Caki2 (cell line): ENCODE measurements at places on chromosomes 2 and 18. TPM values are rescaled to one million over a fixed set of nuclear protein-coding genes. Genes with fewer than 3 reads are reported as not detected.

Gene DSC1
- not detected in 2 replicates for total RNA-seq

Gene GKN1
- total RNA-seq, result not detected in 2 replicates

Gene PIKFYVE
- total RNA-seq, result 7.4 and 10.1 TPM in 2 replicates

Gene CDH2
- 82.4 and 83.5 TPM in 2 replicates for total RNA-seq

Gene UBE2F
- total RNA-seq, result 36.6 and 80.4 TPM in 2 replicates

Gene SPP2
- not detected in 2 replicates for total RNA-seq

Gene NRBP1
- 146 and 150 TPM in 2 replicates for total RNA-seq

Gene BOLL
- not detected in 2 replicates for total RNA-seq

Gene FTCDNL1
- 13.7 and 26.6 TPM in 2 replicates for total RNA-seq

Gene ALPI
- not detected in 2 replicates for total RNA-seq

Gene HMSD
- not detected in 2 replicates for total RNA-seq

Gene DARS1
- total RNA-seq, result 148 and 157 TPM in 2 replicates

Gene INPP1
- total RNA-seq, result 8.3 and 19.5 TPM in 2 replicates

Gene CHRND
- total RNA-seq, result not detected in 2 replicates

Gene AGXT
- not detected in 2 replicates for total RNA-seq

GRCh38 chr2:236663287-236664101 lies 93.9 kb downstream of the ACKR3 start:
- DNase-seq, result no peak

- DNase-seq, result no peak
These were observed 130.4 kb downstream of the L3MBTL4 start for GRCh38 chr18:6284300-6284699.

DNA sequence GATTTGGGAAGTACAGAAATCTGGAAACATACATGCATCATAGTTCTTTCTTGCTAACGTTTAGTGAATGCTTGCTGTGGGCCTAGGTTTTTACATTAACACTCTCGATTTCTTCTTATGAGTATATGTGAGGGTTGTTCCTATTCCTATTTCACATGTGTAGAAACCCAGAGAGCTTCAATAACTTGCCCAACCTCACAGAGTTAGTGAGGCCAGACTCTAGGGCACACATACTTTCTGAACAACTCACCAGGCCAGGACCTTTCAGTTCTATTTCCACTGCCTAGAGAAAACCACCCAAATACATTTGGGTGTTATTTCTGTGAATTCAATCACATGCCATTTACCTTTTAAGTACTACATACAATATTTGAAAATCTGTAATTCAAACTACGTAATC lies 8.2 kb upstream of the KCTD1 start:
- DNase-seq, result no peak

DNA sequence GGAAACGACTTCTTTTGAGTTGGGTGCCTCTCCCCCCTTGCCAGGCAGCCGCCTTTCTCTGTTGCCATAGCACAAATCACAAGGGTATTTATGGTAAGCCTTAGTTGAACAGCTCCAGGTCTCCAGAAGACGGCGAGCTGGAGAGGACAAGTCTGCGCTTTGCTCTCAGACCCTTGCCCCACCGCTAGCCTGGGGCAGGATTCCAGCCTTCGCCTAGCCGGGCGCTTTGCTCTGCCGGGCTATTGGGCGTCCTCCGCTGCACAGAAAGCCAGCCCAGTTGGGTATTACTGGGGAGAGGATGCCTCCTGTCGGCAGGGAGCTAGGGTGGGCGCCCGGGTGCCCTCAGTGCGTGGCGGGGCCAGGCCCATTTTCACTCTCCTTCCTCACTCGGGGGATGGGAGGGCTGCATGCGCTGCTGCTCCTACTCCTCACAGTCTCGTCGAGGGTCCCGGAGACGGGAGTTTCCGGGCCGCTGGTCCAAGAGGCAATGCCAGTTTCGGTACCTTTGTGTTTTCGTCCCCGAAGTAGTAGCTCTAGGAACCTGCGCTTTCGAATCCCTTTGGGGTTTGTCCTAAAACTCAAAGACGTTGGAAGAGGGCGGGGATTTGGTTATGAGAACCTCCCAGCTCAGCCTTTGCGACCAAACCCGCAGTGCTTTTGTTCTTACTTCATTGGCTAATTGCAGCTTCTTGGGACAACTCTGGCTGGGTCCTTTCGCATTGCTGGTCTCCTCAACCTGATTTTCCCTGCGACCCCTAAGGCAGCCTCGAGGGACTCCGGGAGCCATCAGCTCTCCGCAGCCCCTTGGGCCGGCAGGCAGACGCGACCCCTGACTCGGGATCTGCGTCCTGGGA lies 3.6 kb upstream of the DLX2 start:
- DNase-seq, result no peak

DNA sequence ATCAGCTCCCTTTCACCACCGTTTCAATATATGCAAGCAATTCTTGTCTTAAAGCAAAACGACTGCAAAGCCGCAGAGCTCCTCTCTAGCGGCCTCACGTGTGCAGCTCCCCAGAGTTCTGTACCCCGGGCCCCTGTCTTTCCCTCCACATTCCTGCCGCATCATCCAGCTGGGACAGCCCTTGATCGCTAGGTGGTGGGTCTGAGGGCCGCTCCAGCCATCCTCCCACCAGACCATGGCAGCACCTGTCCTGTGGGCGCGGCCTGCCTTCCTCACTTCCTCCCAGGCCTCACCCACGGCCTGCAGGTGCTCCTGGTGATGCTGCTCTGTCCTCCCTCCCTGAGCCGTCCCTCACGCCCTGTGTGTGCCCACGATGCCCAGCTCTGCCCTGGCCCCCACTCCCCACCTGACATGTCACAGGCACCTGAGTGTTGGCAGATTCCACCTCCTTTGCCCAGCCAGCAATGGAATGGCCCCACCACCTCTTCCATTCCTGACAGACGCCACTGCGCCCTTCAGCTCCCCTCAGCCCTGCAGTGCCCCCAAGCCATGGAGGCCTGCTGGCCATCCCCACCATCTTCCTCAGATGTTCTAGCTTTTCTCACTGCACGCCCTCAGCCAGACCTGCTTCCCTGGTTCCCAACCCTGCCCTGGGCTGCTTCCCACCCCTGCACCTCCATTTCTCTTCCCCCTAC lies 15.3 kb upstream of the ALLC start:
- no peak for DNase-seq

DNA sequence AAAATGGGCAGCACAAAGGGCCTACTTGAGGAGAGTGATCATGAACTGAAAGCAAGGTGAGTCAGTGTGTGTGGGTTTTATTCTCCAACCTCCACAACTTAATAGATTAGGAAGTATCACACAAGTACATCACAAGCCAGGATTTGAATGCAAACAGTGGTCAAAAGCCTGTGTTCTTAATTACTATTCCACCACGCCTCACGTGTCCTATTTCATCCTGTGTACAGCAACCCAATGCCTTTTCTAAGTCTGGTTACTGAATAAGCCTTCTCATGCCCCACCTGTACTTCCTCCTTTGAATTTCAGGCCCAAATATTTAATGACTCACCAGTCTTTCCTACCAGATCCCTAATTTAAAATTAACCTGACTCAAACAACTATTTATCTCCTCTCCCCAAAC lies 755.7 kb upstream of the SLC8A1 start:
- peak; percentile 58 for DNase-seq

GRCh38 chr2:187618813-187619212 lies 64.6 kb upstream of the TFPI start:
- DNase-seq, result no peak

DNA sequence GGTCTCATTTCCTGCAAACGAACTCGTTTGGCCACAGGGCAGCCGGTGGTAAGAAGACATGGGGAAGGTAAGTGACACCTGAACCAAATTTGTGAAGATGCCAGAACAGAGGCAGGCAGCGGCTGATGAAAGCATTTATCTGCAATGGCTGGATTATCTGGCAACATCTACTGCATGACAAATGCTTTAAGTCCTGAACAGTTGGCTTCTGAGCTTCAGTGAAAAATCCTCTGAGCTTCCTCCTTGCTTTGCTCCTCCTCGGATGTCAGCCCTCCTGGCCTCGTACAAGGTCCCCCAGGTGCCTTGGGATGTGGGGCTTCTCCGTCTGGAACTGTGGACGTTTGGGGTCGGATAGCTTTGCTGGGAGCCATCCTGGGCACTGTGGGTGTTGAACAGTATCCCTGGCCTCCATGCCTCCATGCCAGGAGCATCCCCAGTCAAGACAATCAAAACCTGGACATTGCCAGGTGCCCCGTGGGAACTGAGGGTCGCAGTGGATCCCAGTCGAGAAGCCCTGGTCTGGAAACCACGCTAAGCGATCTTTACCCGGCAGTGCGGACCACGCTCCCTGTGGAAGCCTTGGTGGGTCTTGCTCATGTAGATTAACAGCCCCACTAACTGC lies 49.3 kb downstream of the KCNG2 start:
- DNase-seq, result no peak

DNA sequence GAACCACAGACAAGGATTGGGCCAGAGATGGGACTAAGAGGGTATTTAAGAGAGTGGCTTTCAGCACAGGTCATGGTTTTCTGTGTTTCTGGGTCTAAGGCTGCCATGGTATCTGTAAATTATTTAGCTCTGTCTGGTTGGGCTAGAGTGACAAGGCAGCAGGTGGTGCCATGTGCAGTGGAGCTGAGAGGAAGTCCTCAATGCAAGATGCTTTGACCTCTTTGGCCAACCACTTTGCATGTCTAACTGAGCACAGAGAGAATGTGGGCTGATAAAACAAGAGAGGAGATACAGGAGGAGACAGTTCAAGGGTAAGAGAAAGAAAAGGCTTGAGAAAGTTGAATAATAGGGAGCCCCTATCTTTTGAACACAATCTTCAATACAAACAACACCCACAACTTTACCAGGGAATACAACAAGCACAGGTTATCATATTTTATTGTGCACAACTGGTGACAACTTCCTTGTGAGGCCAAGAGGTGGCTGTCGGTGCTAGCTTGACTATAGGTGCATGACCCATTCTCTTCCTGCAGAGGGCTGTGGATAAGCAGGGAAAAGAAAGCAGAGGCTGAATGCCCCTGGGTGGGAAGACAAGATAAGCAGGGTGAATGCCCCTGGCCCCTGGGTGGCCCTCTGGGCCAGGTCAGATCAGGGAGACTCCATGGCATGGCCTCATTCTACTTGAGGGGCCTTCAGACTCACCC lies 12.3 kb downstream of the FLACC1 start:
- no peak for DNase-seq

- DNase-seq, result no peak
These were observed 463.2 kb downstream of the CDH2 start for GRCh38 chr18:27713738-27714095.

- no peak for DNase-seq
These were observed 70.6 kb downstream of the CCDC178 start for GRCh38 chr18:33369711-33370449.

- DNase-seq, result no peak
These were observed 42.5 kb upstream of the NFATC1 start for GRCh38 chr18:79353267-79353666.

- no peak for DNase-seq
These were observed 638.1 kb downstream of the DSC3 start for GRCh38 chr18:30404422-30404821.

GRCh38 chr2:4930704-4931103 lies 761.5 kb upstream of the SOX11 start:
- no peak for DNase-seq

- no peak for DNase-seq
These were observed 6.2 kb downstream of the VPS54 start for GRCh38 chr2:64013053-64013452.

- DNase-seq, result no peak
These were observed 122.7 kb upstream of the SMAD7 start for GRCh38 chr18:49073437-49073836.

DNA sequence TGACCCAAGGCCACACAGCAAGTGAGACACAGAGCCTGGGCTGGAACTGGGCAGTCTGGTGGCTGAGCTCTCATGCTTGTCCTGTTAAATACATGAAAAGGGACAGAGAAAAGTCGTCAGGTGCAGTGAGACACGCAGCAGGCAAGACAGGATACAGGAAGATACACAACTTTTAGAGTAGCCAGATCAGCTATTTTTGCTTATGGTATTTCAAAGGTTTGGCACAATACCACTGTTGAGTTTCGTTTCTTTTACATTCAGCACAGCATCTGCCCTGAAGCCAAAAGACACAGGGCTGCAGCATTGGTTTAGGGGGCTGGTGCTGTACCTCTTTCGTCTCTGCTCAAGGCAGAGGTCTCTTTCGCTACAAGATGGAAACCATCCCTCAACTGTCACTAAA lies 14.0 kb downstream of the FHL2 start:
- no peak for DNase-seq

DNA sequence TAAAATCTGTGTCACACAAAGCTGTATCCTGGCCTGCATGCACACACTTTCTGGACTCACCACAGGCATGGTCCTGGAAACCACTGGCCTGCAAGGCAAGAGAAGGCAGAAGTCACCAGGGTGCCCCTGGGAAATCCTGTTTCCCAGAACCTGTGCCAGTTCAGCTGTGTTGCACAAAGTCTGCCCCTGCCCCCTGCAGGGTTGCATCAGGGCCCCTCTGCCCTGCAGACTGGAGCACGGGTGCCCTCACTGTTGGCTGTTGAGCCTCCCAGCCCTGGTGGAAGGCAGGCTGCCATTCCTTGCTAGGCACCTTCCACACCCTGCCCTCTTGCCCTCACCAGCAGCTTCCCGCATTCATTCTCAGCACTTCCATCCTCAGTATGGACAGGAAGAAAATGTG lies 18.0 kb upstream of the TUBB6 start:
- no peak for DNase-seq

DNA sequence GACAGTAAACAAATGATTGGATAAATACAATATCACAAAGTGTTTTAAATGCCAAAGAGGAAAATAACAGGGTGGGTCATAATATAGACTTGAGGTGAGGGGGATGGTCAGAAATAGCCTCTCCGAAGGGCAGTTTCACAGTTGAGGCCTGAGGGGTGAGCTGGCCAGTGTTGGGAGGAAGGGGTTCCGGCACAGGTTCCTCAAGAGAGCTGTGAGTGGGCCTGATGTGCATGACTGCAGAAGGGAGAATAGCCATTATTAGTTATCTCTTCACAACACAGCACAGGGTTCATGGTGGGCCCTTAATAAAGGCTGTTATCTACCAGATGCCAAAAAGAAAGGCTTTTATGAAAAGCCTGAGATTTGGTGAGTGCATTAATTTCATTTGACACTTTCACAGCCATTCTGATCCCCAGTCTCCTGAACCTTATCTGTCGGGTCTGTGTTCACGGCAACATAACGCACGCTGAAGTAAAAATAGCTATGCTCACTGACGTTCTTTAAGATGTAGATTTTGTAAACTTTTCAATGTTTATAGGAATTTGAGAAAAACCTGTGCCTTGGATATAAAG lies 39.6 kb downstream of the POLR1A start:
- no peak for DNase-seq

DNA sequence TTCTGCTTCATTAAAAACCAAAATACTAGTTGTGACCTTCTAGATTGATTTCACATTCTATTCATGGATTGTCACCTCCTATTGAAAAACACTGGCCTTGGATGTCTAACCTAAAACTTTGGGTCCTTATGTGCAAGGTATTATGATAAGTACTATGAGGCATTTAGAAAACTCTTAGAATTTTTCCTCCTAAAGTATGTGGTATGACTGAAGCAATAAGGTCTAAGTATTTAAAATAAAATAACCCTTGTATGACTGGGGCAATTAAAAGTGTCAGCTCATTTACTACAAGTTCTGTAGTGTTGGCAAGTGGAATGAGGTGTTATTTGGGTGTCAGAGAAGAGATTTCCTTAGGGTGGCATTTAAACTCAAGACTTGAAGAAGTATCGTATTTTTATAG lies 15.1 kb downstream of the KCMF1 start:
- DNase-seq, result no peak

GRCh38 chr2:239949537-239949936 lies 75.6 kb downstream of the NDUFA10 start:
- DNase-seq, result no peak

GRCh38 chr2:240400371-240401161 lies 34.9 kb upstream of the GPC1 start:
- no peak for DNase-seq
